Globus pallidus (tissue), 1 donor: ENCODE measurements at places on chromosomes 3 and 15.

- no peak for DNase-seq
These were observed 36.7 kb downstream of the VGLL3 start for GRCh38 chr3:86954226-86954625.

DNA sequence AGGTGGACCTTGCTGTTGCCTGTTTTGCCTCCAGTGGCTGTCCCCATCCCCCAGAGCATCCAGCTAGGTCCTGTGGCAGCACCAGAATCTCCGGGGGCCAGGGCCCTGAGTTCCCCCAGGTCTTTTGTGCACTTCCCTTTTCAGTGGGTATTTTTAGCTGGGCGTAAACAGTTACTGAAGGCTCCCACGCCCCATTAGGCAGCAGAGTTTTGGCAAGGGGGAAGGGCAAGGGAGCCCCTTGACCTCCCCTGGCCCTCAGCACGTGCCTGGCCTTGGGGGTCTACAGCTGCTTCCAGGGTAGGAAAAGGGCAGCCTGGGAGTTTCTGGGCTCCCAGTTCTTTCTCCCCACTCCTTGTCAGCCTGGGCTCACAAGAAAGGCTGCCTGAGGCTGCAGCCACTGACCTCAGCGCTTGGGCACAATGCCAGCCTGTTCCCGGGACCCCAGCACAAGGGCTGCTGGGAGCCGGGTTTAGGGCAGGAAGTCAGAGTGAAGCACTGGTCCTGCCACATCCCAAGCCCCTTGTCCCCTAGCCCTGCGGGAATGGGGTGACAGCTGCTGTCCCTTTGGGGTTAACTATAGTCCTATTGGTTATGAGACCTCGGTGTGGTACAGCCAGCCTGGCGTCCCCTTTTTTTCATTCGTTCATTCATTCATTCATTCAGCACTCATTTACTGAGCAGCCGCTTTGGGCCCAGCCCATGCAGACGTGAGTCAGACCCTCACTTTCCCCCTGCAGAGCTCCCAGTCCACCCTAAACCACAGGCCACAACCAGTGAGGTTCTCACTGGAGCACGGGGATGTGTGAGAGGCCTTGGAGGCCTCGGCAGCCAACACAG, 8.4 kb downstream of the CSK start:
- DNase-seq: peak; percentile 81

- no peak for DNase-seq
These were observed 155.5 kb downstream of the FNDC3B start for GRCh38 chr3:172194702-172195406.

GRCh38 chr3:154168998-154169795, 48.0 kb downstream of the ARHGEF26 start:
- DNase-seq: no peak

- DNase-seq: no peak
These were observed 112.2 kb downstream of the CHL1 start for GRCh38 chr3:308597-309321.

DNA sequence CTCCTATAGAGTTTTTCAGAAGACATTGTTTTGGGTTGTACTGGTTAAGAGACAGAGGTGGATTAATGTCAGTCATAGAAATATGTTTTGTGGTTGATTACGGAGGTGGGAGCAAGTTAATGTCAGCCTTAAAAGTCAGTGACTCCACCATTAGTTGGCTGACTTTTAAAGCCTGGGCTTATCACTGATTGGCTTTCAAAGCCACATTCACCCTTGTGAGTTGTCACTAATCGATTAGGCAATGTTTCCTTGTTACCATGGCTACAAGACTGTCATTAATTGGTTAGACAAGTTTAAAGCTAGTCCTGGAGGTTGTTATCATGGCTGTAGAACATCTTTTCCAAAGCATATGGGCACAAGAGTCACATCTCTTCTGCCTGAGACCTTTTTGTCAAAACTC, 73.0 kb downstream of the NEO1 start:
- DNase-seq: no peak

GRCh38 chr3:129601713-129602112, 4.8 kb downstream of the PLXND1 start:
- DNase-seq: no peak

- no peak for DNase-seq
These were observed 122.3 kb downstream of the RSL24D1 start for GRCh38 chr15:55074431-55074830.
